ENCODE measurements at places on chromosomes 4 and X.
A peak's percentile ranks its signal among the peaks of the same experiment; 100 is the strongest.

DNA sequence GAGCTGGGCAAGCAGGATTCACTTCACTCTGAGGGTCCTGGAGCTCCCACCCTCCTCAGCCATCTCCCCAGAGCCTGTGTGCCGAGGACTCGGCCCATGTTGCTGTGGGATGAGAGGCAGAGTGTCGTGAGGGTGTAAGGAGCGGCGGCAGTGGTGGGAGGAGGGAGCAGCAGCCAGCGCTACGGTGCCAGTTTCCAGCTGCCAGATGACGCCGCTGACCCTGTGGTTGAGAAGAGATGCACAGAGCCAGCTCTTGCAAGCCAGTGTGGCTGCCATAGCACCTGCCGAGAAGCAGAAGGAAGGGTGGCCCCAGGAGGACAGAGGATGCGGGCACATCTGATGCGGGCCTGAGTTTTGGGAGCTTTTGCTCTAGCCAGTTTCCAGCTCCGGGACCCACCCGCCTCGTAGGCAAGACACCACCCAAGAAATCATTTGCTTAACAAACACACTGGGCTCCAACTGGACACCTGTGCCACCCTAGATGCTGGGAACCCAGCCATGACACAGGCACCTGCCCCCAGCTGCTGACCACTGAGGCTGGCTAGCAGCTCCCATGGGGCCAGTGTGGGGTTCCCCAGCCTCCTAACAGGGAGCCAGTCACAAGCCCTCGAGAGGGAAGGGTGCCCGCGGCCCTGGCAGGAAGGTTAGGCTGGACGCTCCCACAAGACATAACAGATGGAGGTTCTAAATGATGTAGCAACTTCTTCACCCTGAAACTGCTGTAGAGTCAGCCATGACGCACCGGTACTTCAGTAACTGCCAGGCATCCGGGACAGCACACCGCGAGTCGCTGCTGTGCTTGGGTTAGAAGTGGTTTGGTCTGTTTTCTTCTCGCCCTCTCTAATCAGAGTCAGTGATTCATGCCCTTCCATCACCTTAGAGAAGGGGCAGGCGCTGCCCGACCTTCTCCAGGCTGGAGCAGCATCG is 8.9 kb downstream of the MSANTD1 start:
- no peak for DNase-seq

DNA sequence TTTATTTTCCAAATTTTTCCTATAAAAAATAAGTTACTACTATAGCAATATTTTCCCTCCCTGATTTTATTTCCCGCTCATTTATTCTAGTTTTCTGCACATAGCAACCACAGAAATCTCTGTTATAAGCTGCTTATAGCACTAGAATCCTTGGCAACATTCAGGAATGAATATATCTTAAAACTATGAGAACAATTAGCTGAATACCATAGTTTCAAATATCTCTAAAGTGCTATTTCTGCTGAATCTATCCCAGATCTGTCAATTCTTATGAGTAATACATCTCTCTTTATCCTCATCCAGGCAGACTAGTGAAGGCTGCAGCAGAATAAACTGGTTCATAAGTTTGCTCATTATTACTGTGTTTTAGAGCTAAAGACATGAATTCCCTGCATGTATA is 622.9 kb upstream of the DIPK2B start:
- DNase-seq: no peak

DNA sequence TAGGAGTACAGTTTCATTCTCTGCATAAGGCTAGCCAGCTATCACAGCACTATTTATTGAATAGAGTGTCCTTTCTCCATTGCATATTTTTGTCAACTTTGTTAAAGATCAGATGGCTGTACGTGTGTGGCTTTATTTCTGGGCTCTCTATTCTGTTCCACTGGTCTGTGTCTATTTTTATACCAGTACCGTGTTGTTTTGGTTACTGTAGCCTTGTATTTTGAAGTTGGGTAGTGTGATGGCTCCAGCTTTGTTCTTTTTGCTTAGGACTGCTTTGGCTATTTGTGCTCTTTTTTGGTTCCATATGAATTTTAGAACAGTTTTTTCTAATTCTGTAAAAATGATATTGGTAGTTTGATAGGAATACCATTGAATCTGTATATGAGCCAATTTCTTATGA is 182.1 kb upstream of the DIAPH2 start:
- DNase-seq: no peak

DNA sequence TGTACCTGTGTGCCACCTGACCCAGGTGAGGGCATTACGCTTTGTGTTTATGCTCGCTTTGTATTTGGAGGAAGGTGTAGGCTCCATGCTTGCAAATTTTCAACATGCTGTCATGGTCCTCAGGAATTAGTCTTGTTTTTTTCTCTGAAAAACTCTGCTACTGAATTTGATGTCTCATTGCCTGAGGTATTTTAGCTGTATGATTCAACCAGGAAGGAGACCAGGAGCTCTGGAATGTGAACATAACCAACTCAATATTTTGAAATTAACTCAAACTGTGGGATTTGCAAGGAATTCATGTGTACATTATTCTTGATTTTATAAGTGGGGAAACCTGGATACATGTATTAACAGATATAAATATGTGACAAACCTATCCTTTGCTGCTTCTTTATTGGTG is 134.1 kb downstream of the SLC4A4 start:
- no peak for DNase-seq

DNA sequence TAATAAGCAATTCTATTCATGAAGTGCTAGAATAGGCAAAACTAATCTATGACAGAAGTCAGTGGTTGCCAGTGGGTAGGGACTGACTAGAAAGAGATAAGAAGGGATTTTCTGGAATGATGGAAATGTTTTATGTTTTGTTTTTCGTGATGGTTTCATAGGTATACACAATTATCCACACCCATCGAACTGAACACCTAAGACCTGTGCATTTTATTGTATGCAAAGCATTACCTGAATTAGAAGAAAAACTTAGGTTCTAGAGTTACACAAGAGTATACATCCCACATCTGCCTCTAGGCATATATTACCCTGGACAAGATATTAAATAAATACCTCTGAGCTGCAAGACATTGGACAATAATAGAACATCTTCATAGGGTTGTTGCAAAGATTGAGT is 205.2 kb downstream of the SOWAHB start:
- DNase-seq: no peak

- DNase-seq: no peak
These were observed 709 bp upstream of the CLOCK start for GRCh38 chr4:55547466-55547770.

DNA sequence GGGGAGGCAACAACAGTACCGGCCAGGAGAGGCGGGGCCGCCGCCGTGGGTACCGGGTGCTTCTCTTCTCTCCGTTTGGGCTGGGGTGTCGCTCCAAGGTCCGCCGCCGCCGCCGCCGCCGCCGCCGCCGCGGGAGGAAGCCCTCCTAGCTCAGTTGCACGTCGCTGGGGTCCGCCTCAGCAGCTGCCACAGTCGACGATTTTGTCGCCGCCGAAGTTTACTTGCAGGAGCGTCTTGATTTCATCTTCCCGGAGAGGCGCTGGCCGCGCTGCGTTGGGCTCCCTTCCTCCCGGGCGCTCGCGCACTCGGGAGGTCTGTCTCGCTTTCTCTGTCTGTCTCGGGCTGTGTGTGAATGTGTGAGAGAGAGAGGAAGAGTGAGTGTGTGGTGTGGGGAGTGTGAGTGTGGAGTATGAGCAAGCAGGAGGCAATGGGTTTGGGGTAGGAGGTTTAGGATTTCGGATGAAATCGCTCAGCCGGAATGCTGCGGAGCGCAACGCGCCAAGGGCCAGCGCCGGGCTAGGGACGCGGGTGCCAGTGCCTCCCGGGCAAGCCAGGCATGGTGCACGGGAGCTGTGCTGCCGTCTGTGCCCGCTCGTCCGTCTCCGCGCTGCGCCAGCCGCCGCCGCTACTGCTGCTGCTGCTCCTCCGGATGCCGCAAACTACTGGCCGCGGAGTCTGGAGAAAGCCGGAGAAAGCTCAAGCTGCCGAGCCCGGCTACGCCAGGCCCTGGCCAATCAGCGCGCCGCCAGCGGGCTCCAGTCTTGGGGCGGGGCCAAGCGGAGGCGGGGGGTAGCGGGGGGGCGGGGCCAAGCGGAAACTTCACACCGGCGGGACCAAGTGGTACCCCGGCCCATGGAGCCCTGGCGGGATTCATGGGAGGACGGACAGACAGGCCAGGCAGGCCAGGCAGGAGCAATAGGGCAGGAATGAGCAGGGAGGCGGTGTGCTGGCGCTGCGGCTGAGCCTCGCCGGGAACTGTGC is at the start of gene PCDH19:
PCDH19 (minus strand) TSS at position 664 of the 981 bp plus-strand sequence. CDS start 1,676 bp downstream, outside the sequence.
- DNase-seq: no peak

GRCh38 chrX:78687586-78687985 is 28.5 kb upstream of the RTL3 start:
- no peak for DNase-seq

- no peak for DNase-seq
These were observed 87.7 kb upstream of the EFHC2 start for GRCh38 chrX:44431194-44431593.

- no peak for DNase-seq
These were observed 147.6 kb upstream of the TBC1D9 start for GRCh38 chr4:140903522-140904475.

GRCh38 chr4:107736924-107737448 is 17.0 kb upstream of the PAPSS1 start:
- DNase-seq: peak; percentile 59

- no peak for DNase-seq
These were observed 7.1 kb upstream of the CNOT6L start for GRCh38 chr4:77826275-77826674.

DNA sequence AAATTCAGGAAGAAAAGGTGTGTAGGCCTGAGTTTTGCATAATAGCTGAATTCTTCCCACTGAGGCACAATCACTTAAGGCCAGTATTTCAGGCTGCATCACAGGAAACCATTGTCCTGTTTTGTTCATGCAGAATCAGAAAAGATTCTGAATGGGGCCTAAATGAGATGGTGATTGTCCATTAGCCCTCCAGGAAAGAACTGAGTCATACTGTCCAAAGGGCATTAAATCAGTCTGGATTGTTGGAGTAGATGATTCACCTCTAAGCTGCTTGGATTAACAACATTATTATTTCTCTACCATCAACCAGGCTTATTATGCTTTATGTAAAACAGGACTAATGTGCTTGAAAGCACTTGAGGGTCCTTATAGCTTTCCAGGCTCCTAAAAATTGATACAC is 36.2 kb downstream of the CT47B1 start:
- no peak for DNase-seq

DNA sequence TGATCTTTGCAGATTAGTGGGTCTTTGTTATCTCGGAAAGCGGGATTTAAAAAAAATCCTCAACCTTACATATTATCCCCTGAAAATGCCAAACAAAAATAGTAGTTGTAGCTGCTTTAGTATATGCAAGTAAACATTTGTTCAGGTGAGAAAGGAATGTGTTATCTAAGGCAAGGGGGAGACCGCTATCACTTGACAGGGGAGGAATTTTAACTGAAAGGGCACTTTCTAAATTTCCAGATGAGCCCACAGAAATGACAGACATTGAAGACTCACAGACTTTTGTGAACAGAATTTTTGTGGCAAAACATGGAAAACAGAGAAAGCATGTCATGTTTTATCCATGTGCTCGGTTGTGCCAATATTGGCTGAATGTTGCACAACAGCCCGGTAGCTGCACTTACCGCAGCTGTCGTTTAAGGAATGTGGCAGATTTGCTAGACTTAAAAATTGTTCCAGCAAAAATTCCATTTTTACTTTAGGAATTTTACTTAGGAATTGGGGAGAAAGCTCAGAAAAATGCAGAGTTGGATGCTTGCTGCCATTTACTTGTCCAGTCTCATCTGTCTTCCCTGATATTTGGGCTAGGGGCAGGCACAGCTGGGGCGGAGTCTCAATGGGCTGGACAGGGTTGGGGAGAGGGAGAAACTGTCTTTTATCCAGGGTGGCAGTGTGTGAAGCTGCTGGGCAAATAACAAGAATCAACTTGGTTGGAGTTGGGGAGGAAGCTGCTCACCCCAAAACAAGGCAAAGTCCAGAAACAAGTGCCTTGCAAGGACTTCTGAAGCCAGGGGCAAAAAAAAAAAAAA is 94.6 kb upstream of the RPS6KA3 start:
- DNase-seq: no peak

GRCh38 chr4:10117359-10118047 is 904 bp upstream of the WDR1 start:
- peak; percentile 74 for DNase-seq

GRCh38 chrX:74187211-74187610 is 116.8 kb upstream of the ZCCHC13 start:
- DNase-seq: no peak

DNA sequence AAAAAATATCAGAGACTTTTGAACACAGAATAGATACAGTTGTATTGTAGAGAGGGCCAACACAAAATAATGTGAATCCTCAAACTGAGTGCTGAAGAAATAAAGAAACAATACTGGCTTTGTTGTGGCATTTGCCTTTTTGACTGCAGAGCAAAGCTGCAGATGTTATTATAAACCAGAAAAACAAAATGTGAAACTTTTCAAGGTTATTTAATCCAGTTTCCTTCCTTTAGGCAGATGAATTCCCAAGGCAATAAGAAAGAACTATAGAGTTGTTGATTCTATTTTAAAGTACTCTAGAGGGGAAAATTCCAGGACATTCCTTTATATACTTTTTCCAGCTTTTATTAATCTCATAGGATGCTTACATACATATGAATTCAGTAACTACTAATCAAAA is 186.8 kb downstream of the NDST4 start:
- DNase-seq: no peak

DNA sequence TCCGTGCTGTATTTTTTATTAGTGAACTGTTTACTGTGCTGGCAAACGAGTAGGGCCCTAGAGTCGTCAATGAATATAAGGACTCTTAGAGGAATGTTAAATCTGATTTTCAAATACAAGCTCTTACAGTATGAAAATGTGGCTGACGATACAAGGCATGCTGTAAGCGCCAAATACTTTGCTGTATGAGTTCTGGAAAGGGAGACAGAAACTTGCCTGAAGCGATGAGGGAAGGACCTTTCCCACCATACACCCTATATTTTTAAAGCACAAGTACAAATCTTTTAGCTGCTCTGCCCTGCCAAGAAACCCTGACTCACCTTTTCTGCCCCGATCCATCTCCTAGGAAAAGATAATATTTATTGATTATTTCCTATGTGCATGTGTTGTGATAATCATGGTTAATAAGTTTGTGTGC is 15.7 kb upstream of the RUFY3 start:
- DNase-seq: no peak

DNA sequence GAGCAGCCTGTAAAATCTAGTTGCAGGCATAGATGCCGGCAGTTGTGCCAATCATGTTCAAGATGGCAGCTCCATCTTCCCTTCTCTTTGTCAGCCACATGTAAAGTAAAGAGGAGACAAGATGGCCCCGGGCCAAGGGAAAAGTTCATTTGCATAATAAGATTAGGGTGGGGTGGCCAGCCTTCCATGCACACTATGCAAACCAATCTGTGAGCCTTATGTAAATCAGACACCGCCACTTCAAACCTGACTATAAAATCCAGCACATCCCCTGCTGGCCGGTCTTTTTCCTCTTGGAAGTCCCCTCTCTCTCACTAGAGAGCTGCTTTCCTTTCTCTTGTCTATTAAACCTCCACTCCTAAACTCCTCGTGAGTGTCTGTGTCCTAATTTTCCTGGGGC is 78.9 kb upstream of the CBR4 start:
- no peak for DNase-seq

GRCh38 chr4:154916068-154916467 is 135.0 kb downstream of the RBM46 start:
- no peak for DNase-seq

Measured in CD4-positive, alpha-beta T cell treated with Interleukin-6 for 4 hours (primary cell).